ENCODE measurements at places on chromosomes 1 and 21.

- DNase-seq = no peak
Observed at GRCh38 chr1:247118946-247119446, 14.8 kb upstream of the ZNF669 start.

- no peak for DNase-seq
Observed at GRCh38 chr1:7022058-7022457, 236.8 kb downstream of the CAMTA1 start.

- peak; percentile 54 for DNase-seq
Observed at GRCh38 chr21:33362044-33362555, 37.3 kb downstream of the IFNAR1 start.

DNA sequence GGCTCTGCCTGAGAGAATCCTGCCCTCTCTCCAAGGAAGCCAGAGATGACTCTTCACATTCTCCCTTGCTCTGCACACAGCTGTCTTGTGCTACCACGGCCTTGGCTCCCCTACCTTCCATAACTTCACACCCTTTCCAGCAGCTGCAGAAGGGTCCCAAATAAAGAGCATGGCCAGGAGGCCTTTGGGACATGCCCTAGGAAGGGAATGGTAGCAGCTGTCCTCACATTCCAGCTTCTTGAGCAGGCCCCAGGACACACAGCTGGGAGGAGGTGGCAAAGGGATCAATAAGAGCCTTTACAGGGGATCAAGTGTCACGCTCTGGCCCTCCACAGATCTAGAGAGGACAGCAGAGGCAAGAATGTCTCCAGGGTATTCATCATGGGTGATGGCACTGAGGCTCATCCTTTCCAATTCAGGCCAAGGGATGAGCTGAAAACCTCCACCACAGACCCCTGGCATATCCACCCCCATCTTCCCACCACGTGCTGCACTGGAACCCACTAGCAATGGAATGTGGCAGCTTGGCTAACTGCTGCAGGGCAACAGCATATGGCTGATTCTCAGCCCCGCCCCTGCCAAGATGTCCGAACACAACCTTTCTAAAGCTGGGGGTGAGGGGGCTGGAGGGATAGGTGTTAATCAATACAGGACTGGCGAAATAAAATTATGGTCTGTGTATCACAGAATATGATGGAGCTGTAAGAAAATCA lies 17.8 kb upstream of the RAB29 start:
- no peak for DNase-seq

DNA sequence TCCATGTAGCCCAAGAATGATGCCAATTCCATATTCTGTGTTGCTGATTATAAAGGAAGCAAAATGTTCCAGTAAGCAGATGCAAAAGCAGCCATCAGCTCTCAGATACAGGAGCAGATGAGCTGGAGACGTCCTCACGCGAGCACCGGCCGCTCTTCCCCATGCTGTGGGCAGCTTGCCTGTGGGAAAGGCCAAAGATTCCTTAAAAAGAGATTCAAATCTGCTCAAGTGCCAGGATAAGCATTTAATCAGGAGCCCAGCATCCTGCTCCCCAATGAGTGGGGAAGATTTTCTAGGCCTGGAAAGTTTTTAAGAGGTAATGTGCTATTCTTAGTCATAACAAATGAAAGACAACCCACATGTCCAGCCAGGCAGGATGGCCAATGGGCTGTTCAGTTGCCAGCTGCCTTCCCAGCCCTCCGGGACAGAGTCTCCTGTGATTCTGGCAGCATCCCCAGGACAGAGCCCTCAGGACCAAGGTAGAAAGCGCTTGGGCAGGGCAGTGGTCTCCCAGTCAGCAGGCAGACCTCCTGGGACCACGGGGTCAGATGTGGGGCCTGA lies 108.2 kb upstream of the TMPRSS2 start:
- DNase-seq = no peak

DNA sequence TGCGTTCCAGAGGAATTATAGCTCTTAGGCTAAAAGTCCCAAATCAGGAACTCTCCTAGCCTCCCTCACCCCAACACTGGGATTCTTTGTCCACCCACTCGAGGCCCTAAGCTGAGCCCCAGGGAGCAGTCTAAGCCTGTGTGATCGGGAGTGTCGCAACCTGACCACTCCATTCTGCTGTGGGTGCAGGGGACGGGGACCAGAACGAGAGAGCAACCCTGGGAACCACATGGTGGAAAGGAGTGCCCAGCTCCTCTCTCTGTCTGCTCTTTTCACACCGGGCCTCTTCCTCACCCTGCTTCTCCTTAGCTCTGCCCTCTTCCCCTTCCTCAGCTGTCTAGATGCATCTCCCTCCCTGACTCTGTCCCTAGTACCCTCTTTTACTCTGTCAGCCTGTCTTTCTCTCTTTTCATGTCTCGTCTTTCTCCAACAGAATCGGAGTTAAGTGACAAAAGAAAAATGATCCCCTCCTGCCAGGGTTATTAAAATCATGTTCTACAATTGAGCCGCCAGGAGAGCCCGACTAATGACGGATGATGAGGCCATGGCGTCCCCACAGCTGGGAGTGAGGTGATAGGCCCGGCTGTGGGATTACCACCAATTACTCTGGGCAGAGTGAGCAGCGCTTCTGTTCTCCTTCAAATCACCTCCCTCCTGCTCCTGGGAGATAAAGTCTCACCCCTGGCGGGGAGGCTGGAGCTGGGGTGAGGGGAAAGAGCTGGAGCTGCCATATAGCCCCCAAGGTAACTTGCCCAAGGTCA lies 34.5 kb upstream of the CSF3R start:
- no peak for DNase-seq

- DNase-seq = peak; percentile 45
Observed at GRCh38 chr1:235954306-235955283, 87.9 kb upstream of the LYST start.

DNA sequence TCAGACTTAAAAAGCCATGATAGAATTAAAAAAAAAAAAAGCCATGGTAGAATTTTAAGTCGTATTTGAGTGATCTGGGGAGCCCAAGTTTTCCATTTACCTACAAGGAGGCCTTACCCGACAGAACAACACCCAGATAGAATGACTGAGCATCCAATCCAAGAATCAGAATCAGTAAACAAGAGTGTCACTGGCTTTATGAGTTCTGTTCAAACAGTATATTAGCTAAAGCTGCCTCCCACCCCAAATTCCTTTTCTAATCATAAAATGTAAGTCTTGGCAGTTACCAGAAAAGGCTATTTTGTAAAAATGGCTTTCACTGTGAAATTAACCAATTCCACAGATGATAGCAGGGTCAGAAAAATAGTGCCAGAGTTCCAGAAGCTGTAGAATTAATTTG lies 1.2 kb downstream of the GTF2B start:
- DNase-seq = no peak

DNA sequence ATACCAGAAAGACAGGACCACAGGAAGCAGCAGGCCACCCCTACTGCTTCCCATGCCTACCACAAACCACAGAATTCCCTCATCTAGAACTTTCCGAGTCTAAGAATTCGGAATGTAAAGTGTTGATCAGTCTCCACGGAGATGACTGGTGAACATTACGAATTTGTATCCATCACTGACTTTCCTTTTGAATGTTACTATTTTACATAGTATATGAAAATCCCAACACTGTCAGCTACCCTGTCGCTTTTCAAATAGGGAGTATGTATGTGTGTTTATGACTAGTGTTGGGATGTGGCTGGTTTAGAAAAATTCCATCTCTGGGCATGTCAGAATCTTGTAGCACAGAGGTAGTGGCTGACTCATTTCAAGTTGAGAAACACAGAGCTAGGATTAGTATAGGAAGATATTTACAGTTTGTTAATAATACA lies 118.2 kb downstream of the COQ8A start:
- no peak for DNase-seq

- DNase-seq = no peak
Observed at GRCh38 chr1:61556631-61557030, 168.3 kb downstream of the TM2D1 start.

- no peak for DNase-seq
Observed at GRCh38 chr21:29621525-29621924, 318.3 kb downstream of the GRIK1 start.

DNA sequence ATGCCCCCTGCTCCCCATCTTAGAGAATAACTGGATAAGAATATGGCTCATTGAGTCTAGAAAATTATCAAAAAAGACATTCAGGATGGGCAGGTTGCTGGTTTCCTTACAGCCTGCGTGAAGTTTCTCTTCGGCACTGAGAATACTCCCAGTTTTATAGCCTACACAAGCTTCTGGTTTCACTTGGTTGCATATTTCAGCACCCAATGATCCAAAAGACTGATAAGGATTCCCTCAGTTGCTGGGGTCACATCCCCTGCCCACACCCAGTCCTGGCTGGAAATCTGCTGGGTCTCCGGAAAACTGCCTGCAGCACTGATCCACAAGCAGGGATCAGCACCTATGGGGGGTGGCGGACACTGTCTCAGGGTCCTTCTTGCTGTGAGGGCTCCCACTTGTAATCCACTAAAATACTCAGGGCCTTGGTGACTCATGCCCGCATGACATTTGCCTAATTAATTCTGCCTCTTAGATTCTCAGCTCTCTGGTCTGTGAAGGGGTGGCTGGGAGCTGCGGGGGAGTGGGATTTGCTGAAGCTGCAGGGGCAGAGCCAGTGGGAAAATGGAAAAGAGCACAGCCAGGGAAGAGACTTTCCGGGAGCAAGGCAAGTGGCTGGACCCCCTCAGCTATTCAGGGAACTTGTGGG lies 142.5 kb downstream of the ZNF648 start:
- no peak for DNase-seq

GRCh38 chr21:32020564-32020963 lies 147.7 kb downstream of the HUNK start:
- DNase-seq = no peak

DNA sequence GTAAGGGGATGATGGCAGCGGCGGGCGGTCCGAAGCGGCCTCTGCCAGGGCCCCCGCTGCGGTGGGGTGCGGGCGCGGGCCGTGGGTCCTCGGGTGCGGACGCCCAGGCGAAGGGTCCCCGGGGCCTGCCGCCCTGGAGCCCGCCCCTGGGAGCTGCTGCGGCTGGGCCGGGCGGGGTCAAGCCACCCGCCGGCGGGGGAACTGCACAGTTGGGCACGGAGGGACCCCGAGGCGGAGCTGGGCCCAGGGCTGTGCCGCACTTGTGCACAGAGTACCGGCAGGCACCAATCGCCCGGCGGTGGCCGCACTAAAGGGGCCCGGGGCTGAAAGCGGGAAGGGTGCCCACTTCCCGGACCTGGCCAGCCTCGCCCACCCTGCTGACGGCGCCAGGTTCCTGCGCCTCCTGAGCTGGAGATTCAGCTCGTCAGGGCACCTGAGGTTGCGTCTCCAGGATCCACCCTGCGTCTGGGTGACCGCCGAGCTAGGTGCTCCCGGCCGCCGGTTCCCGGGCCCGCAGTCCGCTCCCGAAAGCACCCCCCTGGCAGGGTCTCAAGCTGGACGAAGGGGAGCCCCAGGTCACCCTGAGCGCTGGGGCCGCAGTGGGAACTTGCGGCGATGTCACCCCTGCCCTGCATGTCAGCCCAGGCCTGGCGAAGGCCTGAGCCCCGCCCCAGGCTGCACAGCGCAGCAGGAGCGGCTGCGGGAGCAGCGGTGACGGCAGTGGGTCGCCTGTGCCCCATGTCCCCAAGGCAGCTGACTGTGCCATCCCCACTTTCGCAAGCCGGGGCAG lies 56.7 kb upstream of the ETV3 start:
- DNase-seq = no peak

DNA sequence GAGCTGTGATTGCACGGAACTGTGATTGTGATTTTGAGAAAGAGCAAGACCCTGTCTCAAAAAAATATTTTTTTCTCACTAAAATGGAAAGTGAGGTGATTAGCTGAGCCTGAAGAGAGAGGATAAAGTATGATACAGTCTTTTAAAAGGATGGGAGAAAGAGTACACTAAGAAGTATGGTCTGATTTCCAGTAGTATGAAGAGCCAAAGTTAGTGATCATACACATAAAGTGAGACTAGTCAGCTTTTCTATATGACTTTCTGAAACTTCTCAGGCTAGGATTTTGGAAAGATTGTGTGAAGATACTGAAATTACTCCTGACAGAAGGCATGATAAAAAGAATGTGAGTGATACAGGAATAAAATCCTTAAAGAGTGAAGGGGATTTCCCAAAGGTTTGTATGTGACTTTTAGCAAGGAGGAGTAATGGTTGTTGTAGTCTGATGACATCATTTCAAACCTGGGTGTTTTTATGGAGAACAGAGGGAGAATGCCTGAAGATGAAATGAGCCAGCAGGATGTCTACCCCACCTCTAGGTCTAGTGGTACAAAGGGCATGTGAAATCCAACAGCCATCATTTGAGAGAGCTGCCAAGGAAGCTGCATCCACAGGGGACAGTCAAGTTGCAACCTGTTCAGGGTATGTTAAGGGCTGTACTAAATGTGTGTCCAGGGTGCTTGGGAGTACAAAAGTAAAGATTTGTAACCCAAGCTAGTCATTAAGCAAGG lies 157.7 kb downstream of the PIK3R3 start:
- no peak for DNase-seq

DNA sequence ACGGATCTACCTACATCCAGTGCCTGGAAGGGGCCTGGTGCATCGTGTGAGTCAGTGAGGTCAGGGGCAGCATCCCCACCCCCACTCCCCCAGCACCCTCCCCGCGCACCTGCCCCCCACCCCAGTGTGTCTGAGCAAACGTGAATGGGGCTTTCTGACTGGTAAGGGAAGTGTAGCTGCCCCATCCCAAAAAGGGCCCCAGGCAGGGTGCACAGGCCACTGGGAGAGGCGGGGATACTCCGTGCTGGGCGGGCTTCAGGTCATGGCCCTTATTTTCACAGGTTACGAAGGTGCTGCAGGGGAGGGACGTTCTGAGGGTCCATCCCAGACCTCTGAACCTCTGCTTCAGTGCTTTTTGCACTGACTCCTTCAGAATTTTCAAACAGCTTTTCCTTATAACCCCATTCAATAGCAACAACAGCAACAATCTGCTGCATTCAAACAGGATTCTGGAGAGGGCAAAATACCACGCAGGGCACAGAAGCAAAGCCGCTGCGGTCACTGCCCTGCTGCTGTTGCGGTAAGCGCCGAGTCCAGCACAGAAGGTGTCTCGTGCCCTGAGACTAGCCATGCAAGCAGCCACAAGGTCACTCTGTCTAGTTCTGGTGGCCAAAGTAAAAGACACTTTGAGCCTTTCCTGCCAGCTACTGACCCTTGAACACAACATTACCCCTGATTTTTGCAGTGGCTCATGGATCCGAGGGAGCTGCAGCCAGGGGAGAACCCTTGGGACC lies 10.3 kb downstream of the TTC34 start:
- DNase-seq = no peak

DNA sequence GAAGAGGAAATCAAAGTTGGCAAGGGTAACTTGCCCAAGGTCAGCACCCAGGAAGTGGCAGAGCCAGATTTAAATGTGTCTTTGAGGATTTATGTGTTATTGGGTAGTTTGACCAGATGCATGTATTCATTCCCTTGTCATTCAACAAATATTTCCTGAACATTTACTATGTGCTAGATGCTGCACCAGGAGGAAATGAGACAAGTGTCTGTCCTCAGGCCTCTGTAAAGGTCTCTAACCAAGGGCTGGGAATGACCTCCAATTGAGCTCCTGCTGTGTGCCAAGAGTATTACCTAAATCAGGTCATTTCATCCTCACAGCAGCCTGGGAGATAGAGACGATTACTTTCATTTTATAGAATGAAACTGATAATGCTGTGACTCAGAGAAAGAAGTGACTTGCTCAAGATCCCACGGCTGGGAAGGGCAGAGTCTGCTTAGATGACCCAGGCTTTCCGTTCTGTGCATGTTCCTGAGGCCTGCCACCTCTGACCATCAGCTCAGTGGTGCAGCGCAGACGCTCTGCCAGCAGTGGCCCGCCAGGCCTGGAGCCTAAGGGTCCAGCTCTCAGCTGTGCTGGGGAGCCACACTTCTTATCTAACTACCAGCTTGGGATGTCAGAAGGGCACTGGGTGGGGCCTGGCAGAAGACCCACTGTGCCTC lies 3.5 kb upstream of the TTC22 start:
- DNase-seq = no peak
